ENCODE measurements at places on chromosomes 6 and 20.

DNA sequence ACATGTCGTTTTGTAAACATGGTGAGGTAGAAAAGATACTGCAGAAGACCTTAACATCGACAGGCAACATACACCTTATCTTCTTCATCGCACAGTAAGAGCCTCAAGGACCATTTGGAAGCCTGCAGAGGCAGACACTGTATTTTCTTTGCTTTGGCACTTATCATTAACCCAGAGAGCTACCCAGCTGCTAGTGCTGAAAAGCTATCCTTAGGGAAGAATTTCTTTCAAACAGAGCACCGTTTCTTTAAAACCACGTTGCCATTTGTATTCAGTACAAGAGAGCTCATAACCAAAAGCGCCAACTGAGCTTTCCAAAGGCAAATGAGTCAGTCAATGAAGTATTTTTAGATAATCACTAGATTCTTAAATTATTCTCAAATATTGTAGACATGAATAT lies 306.6 kb downstream of the EPM2A start:
- DNase-seq, result no peak

GRCh38 chr6:80530103-80530502 lies 423.6 kb downstream of the BCKDHB start:
- DNase-seq, result no peak

DNA sequence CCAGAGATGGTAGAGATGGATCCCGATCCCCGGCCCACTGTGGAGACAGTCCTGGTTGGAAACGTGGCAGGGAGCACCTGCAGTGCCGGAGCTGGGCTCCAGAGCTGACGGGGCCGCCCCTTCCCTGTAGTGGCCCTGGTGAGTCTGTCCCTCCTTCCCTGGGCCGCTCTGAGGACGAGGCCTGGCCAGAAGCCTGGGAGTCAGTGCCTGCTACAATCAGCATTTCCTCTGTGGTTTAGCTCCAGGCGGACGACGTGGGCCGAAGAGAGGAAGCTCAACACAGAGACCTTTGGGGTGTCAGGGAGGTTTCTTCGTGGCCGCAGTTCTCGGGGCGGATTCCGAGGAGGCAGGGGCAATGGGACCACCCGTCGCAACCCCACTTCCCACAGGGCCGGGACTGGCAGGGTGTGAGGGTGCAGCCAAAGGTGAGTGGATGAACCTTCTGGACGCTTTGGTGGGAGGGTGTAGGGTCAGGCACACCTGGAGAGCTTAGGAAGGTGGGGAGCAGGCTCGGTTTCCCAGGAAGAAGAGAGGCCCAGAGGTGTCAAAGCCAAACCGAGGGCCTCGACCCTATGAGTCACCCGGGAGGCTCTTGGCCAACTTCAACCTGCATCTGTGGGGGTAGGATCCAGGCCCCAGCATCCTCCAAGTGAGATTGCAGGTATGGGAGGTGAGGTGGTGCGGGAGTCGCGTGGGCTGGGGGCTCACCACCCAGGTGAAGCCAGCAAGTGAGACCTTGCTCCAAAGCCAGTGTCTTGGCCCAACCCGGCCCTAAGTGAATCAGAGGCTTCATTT lies 9.9 kb downstream of the PSMA7 start:
- no peak for DNase-seq

DNA sequence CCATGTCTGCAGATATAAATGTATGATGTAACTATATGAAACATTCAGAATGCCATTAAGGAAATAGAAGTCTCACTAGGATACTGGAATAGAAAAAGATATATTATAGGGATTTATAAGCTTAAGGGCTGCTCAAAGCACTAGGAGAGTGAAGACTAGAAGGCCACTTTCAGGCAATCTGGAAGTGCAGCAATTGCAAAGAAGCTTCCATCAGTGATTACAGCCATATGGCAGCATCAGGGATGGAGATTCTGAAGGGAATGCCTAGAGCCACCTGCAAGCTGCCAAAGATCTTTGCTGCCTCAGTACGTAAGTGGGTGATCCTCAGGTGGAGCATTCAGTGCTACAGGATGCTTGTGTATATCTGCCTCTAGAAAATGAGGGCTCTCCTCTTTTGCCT lies 796.2 kb upstream of the EPHA7 start:
- DNase-seq, result no peak

DNA sequence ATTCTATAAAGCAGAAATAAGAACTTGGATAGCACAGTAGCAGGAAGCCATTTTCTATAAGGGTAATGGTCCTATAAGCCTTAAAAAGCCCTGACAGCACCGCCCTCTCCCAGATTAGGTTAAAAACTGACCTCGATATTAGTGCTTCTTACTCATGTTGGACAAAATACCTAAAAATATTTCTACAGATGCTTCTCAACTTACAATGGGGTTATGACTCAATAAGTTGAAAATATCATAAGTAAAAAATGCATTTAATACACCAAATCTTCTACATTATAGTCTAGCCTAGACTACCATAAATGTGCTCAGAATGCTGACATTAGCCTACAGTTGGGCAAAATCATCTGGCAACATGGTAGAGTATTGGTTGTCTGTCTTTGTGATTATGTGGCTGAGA lies 70.3 kb downstream of the SESN1 start:
- DNase-seq, result no peak

DNA sequence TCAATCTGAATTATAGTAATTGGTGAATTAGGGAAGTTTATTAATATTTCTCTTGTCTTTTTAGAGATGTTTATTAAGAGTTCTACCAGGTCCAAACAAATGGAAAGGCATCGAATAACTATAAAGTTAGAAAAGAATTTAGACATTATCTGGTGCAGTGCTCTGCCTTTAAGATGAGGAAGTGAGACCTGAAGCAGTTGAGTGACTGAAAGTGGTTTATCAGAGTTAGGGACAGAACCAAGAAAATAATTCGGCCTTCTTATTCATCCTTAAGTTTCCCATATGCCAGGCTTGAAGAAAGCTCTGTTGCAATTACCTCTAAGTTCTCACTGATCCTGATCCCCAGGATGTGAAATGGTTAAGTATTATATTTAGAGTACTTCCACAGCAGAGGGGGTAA lies 94.2 kb upstream of the FLRT3 start:
- no peak for DNase-seq

DNA sequence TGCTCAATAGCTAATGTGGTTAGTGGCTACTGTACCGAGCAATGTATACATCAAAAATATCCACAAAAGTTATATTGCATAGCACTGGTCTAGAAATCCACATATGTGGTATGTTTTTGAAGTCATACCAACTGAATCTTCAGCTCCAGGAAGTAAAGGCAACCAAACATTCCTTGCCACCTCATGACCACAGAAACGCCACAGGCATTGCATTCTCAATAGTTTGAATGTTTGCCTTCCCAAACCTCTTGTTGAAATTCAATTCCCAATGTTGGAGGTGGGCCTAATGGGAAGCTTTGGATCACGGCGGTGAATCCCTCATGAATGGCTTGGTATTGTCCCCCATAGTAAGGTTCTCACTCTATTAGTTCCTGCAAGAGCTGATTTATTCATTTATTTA lies 18.2 kb upstream of the ZNF391 start:
- no peak for DNase-seq

DNA sequence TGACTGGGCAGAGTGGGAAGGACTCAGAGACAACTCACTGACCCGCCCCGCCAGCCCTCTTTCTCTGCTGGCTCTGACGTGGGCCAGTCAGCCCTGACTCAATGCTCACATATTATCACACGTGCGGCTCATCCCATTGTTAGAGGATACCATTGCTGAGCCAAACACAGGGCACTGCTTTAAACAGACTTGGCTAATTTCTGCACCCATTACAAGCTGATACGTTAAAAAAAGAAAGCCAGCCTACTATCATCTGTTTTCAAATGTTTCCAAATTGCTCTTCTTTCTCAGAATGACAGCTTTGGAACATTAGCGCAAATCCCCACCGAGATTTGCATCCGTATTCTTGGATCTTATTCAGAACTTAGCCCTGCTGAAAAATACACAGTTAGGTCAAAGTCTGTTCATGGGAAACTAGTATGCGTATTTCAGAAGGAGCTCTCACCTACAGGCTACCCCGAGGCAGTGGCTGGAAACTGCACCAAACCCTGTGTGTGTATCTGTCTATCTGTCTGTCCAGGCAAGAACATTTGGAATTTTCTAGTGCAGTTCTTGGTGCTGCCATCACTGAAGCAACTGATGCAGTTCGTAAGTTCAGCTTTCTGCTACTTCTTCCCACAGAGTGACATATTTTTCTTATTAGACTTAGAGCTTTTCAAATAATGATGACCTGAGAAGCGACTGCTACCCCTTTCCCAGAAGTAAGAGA lies 32.8 kb downstream of the RAMACL start:
- no peak for DNase-seq

GRCh38 chr6:53793318-53794136 lies 1.3 kb upstream of the LRRC1 start:
- DNase-seq, result no peak

DNA sequence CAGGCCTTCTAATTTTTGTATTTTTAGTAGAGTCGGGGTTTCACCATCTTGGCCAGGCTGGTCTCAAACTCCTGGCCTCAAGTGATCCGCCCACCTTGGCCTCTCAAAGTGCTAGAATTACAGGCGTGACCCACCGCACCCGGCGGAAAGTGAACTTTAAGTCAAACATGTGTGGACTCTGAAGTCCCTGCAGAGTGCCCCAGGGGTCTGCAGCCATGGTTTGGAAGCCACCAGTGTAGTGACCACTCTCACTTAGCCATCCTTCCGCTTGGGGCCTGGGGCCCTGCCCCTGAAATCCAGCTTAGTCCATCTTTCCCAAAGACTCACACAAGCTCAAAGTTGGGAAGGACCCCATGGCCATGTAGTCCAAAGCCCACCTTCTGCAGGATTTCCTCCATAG lies 164.5 kb downstream of the GRM4 start:
- DNase-seq, result no peak

DNA sequence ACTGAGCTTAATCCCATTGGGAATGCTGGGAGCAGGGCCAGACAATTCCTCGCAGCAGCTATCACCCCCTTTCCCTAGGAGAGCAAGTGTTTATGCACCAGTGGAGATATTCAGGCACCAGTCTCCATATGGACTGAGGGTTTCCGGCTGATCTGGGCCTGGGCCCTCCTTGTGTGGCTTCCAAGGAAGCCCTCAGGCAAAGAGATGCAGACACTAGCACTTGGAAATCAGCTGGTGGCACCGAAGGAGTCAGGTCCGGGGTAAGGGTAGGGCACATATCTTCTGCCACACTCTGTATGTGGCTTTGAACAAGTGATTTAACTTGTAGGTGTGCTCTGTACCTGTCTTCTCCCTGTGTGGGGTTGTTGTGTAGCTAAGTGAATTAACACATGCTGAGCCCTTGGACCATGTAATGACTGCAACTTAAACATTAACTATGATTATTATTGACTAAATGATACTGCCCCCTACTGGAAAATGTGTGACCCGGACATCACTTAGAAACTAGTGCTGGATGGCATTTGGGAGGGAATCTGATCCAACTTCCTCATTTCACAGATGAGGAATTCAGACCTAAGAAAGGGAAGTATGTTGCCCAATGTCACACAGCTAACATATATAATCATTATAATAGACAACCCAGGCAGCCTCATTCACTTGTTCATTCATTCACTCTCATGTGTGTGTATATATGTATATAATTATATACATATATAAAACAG lies 19.3 kb upstream of the WFDC2 start:
- DNase-seq, result no peak

- no peak for DNase-seq
These were observed 17.2 kb downstream of the TBC1D7 start for GRCh38 chr6:13311155-13311554.

GRCh38 chr20:22562620-22563019 lies 21.8 kb downstream of the FOXA2 start:
- no peak for DNase-seq

DNA sequence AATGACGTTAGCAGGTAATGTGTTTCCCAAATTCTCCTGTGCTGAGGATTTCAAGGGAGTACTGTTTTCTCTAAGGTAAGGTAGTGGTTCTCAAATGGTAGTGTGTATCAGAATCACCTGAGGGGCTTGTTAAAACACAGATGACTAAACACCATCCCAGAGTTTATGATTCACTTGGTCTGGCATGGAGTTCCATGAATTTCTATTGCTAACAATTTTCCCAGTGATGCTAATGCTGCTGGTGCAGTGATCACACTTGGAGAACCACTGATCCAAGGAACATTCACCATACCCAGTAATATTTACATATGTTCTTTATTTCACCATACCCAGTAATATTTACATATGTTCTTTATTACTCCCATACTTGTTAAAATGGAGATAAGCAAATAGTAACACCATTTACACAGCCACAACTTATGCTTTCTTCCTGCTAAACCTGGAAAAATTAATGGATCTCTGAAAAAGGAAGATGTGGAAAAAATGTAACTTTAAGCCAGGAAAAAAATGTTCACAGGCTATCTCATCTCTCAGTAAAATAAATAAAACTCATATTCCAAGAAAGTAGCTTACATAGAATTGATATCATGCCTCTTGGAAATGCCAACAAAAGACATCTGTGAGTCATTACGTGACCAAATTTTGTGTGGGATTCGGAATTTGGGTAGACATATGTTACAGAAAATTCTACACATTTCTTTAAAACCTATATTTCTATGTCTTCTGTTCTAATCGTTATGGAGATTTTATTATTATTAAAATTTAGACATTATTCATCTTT lies 129.5 kb downstream of the MMUT start:
- no peak for DNase-seq

DNA sequence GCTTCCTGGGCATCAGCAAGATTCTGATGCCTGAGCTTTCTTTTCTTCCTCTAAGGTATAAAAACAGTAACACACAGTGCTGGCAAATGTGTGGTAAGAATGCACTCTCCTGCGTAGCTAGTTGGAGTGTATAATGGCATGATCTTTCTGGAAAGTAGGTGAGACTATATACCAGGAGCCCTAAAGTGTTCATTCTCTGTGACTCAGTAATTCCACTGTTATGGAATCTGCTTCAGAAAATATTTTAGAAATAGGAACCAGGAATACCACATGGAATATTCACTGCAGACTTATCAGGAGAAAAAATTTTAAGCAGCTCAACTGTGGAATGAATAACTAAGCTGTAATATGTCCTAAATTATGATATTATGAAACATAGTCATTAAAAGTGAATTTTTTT lies 16.9 kb upstream of the CSE1L start:
- DNase-seq, result no peak

GRCh38 chr6:154986787-154987235 lies 8.3 kb upstream of the TIAM2 start:
- DNase-seq, result no peak

DNA sequence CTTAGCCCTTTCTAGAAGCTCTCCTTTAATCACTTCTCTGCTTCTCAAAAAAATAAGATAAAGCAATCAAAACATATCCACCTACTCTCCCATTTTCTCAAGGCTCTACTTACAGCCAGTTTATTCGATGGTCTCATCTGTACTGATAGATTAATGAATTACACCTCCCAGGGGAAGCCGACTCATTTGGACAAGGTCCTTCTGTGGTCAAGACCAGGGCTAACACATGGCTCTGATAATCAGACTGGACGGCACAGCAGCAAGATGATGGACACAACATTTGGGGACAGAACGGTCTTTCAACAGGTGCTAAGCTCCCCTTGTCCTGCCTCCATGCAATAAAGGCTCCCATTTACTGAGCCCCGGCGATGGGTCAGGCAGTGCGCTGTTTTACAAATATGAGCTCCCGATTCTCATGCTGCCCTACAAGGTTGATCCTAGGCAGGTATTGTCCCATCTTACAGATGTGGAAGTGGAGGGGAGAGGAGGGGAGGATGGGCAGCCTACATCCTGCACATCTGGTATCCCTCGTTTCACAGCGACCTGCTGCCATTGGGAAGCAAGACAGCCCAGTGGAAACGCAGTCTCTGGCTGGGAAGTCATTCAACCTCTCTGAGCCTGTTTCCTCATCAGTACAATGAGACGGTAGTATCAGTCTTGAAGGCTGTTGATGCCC lies 15.7 kb downstream of the CPNE5 start:
- no peak for DNase-seq

- no peak for DNase-seq
These were observed 7.5 kb upstream of the GTF3C6 start for GRCh38 chr6:110951008-110951407.

GRCh38 chr6:49772285-49772684 lies 14.8 kb downstream of the PGK2 start:
- DNase-seq, result no peak

Data from stimulated activated CD8-positive, alpha-beta memory T cell treated with anti-CD3 and anti-CD28 coated beads, Interleukin-15, amount 100 ng/mL, for 24 hours (primary cell).